Suppressor macrophage treated with lipopolysaccharide for 1 hour (primary cell): ENCODE measurements at places on chromosomes 5 and 9.
A peak's percentile ranks its signal among the peaks of the same experiment; 100 is the strongest.

DNA sequence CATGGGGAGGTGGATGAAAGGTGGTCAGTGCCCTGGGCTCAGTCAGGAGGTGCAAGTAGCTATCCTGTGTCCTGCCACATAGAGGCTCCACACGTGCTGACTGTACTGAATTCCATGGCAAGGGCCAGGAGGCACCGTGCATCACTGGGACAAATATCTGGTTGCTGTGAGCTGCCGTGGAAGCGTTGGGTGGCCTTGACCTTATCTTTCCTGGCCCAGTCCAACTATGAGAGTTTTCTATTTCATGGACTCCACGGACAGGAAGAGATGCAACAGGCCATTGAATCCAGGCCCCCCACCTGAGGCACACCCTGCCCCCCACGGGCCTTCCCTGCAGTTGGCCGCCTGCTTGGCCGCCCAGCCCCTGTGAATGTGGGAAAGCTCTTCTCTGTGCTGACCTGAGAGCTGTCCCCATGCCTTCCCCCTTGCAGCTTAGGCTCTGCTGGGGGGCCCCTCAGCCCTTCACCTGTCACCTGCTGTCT lies 1.7 kb downstream of the GRHPR start:
- no peak for DNase-seq

GRCh38 chr9:98074115-98074990 lies 17.8 kb downstream of the NANS start:
- DNase-seq: peak; percentile 81

- DNase-seq: no peak
Observed at GRCh38 chr5:35799753-35800152, 56.9 kb upstream of the IL7R start.

- no peak for DNase-seq
Observed at GRCh38 chr9:26228273-26228672, 550.0 kb upstream of the TUSC1 start.

GRCh38 chr5:115855959-115856358 lies 14.2 kb downstream of the AP3S1 start:
- peak; percentile 55 for DNase-seq

DNA sequence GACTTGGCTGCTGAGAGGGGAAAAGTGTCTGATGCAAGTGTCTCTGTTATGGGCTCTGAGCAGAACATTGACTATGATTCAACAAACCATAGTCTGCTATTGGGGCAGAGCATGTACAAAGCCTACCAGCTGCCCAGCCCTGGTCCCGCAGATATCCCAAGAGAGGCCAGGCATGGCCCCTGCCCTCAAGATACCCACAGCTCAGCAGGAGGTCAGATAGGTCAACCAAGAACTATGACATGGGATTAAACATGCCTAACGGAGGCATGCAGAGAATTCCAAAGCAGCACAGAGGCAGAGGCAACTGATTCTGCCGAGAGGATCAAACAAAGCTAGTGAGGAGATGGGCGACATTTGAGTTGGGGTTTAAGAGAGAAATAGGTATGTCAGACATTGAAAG lies 39.9 kb upstream of the CPLX2 start:
- no peak for DNase-seq

DNA sequence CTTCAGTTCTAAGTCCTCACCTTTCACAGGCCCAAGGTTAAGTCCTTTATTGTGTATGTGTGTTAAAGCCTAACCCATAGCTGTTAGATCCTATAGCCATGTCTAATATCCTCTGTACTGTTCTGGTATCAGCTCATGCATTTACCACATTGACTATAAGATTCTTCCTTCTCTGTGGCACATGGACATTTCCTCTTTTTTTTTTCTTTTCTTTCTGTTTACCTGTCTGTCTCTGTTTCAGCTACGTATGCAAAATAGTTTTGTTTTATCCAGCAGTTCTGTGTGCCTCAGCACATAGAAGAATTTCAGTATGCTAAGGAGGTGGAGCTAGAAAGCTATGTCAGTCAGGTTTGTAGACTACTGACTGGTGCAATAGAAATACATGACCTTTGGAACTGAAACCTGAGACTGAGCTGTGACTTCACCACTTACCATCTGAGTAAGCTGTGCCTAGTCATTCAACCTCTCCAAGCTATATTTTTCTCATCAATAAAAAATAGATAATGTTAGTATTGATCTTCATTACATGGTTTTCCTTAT lies 155.6 kb upstream of the VLDLR start:
- no peak for DNase-seq

- no peak for DNase-seq
Observed at GRCh38 chr5:175464942-175465233, 13.5 kb upstream of the SFXN1 start.

DNA sequence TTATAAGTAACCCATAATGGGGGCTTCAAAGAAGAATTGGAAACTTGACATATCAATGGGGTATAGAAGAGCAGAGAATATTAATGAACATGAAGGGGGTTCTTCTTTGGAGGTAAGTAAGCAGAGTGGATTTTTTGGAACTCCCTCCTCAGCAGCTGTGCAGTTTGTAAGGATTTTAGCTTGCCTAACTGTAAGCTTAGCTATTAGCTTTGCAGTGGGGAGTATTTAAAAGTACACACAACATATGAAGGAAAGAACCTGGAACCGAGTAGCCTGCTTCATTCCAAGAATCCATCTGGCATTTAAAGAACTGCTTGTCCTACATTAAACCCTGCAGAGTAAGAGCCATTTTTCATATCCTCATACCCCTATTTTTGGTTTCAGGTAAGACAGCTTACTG lies 2.2 kb upstream of the PBX3 start:
- no peak for DNase-seq

DNA sequence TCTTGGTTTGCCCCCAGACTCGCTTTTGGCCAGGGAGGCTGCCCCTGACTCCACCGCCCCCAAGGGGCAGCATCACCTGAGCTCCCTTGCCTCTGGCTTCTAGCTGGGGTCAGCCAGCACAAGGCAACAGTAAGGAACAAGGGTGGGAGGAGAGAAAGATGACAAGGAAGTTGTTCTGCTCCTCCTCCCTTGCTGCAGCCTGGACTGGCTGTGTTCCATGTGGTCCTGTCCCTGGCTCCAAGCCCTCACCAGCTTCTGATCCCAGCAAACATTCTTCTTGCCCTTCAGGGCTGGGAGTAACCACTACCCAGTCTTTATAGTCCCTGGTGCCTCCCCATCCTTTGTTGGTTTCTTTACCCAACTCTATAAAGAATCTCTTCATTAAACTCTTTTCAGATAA lies 100.3 kb upstream of the SPIN1 start:
- DNase-seq: no peak

DNA sequence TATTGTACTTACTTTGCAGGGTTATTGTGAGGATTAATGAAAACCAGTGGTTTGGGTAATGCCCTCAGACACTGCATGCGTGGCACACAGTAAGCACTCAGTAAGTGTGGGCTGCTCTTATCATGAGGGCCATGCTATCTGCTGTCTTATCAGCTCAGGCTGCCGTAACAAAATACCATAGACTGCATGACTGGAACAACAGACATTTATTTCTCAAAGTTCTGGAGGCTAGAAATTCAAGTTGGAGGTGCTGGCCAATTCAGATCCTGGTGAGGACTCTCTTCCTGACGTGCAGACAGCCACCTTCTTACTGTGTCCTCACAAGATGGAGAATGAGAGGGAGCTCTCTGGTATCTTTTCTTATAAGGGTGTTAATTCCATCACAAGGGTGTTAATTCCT lies 23.9 kb upstream of the SH3PXD2B start:
- DNase-seq: no peak

DNA sequence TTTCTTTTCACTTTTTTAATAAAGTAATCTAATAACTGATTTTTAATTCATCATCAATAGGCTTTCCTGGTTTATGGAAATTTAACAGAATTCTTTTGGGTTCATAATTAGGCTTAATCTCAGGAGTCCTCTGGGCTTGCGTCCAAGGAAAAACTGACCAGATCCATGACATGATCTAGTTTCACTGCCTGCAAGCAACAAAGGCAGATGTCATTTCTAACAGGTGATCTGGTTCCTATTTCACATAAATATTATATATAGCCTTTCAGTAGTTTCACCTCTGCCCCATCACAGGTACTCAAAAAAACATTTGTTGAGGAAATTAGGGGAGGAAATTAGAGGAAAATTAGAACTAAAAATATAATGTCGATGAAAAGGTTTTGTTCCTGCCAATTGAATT lies 126.4 kb downstream of the FBXL17 start:
- DNase-seq: no peak

GRCh38 chr5:52466113-52466512 lies 321.6 kb upstream of the ITGA1 start:
- DNase-seq: no peak

DNA sequence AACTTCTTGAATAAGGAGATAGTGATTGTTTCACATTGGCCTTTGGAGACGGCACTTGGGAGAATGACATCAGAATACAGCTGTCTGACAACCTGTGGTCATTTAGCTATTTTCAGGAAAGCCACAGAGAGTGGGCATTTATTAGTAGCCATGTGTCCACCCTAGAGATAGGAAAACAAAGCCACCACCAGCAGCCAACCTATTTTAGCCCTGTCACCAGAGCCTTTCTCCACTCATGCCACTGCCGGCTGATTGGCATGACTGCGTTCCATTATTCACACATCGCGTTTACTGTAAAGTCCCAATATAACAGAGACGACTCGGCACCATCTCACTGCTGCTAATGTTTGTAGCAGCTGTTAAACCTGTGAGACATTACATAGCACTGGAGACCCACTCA lies 330.1 kb downstream of the NDUFS4 start:
- DNase-seq: no peak

- no peak for DNase-seq
Observed at GRCh38 chr5:5156471-5157082, 16.4 kb downstream of the ADAMTS16 start.

DNA sequence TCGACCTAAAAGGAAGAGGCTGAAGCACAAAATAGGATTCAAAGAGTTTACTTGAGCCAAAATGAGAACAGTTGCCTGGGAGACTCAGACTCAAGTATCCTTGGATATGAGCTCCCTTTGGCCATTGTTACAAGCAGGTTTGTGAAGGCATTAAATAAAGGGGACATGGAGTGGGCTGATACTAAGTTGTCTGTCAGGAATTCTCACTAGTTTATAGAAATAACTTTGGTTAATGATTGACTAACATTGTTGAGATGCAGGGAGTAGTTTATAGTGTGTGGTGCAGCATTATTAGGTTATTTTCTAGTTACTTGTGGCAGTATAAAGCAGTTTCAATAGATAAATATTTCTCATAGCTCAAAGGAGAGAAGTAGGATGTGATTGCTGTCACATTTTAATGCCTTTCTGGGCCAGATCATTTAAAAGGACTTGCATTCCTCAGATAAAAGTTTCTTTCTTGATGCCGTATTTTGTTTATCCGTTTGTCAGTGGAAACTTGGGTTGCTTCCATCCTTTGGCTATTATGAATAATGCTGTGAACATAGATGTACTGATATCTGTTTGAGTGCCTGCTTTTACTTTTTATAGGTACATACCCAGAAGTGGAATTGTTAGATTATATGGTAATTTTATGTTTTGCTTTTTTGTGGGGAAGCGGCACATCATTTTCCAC lies 9.1 kb downstream of the AP3S1 start:
- no peak for DNase-seq

GRCh38 chr5:143471041-143471509 lies 67.6 kb upstream of the NR3C1 start:
- no peak for DNase-seq

DNA sequence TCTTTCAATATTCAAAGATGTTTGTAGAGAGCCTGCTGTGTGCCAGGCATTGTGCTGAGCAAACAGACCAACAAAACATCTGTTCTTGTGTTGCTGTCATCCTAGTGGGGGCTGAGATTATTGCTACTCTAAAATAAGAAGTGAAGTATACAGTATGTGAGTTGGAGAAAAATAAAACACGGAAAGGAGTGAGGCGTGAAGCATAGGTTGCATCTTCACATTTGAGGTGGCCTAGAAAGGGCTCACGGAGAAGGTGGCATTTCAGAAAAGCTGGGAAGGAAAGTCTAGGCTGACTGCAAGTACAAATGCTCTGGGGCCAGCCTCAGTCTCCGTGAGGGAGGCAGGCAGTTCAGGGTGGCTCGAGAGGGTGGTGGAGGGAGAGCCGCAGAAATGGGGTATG lies 80.3 kb downstream of the CSNK1A1 start:
- DNase-seq: no peak

- DNase-seq: peak; percentile 1
Observed at GRCh38 chr9:75505654-75506053, 384.8 kb upstream of the PCSK5 start.

GRCh38 chr9:107945493-107945892 lies 455.9 kb upstream of the KLF4 start:
- no peak for DNase-seq

DNA sequence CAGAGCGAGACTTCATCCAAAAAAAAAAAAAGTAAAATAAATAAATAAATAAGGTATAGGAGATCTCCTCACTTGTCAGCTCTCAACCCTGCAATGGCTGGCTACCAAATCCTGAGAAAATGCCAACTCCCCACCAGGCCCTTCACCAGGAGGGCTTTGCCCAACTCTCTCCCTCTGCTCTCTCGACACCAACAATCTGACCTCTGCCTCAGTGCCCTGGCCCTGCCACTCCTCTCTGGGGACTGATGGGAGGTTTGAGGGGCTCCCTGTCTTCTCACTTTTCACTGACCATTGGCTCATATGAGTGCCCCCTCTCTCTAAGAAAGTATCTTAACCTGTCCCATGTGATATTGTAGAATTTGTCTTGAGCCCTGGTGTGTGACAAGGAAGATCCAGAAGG lies 52.6 kb upstream of the SH3PXD2B start:
- DNase-seq: no peak

GRCh38 chr9:113579283-113580040 lies 115.9 kb downstream of the RGS3 start:
- peak; percentile 83 for DNase-seq

GRCh38 chr5:16025681-16026080 lies 153.9 kb downstream of the MARCHF11 start:
- DNase-seq: no peak

- no peak for DNase-seq
Observed at GRCh38 chr9:134930398-134930797, 12.7 kb upstream of the FCN1 start.

- DNase-seq: no peak
Observed at GRCh38 chr5:171667341-171668096, 118.1 kb upstream of the SMIM23 start.

- DNase-seq: peak; percentile 69
Observed at GRCh38 chr5:69414885-69415583, at the start of gene MARVELD2. TSS of gene MARVELD2 (plus strand) at chr5:69415116. CDS start at chr5:69419386, 4,270 bp downstream.

DNA sequence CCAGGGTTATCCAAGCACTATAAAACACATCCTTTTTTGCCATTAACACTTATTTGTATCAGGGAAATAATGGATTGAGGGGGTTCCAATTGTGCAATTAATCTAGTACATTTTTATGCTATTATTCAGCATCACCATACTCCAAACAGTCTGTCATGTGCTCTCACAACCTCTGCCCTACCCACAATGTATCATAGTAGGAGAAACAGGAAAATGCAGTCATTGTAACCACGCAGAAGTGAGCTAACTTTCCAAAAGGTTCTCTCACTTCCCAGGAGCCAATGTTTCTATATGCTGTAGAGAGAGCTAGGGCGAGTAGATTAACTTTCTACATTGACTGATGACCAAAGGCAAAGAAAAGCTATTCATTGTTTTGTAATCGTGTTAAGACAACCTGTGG lies 29.8 kb downstream of the DAB2 start:
- peak; percentile 73 for DNase-seq

- no peak for DNase-seq
Observed at GRCh38 chr9:114190563-114190905, 35.2 kb downstream of the COL27A1 start.
